ENCODE measurements at places on chromosomes 16 and 17. TPM values are rescaled to one million over a fixed set of nuclear protein-coding genes. Genes with fewer than 3 reads are reported as not detected.
A peak's percentile ranks its signal among the peaks of the same experiment; 100 is the strongest.

GRCh38 chr16:68785715-68786114 is 48.6 kb downstream of the CDH1 start:
- peaks cover 15% of the 10 kb centered on the region for H3K27me3 ChIP-seq
- no peaks in the 10 kb centered on the region for H3K36me3 ChIP-seq
- H3K4me1 ChIP-seq: peaks cover 7% of the 10 kb centered on the region
- no peak for DNase-seq

Gene NLRC3
- 12.3 TPM for total RNA-seq

DNA sequence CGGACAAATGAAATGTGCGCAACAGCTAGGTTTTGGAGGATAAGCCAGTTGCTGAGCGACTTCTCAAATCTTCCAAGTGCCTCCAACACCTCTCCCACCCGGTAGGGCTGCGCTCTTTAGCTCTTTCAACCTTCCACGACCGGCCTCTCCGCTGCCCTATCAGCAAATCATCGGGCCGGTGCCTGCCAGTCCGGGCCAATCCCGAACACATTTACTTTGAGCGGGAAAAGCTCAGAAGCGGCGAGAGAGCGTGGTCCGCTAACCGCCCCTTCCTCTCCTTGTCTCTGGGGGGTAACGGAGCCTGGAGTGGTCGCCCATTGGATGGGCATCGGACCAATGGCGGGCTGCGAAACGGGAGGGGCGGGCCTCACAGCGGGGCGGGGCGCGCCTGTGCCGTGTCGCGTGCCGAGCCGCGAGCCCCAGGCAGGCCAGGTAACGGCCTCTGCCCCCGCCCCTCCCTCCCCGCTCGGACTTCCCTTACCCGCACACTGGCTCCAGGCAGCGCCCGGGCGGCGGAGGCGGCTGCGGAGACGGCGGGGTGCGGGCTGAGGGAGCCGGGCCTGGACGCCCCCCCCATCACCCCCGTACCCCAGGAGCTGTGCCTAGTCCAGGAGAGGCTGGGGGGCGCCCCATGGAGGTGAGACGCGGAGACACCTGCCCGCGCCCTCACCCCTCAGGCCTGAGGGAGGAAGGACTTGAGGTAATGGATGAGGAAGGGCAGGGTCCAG is at the start of gene MEIOC:
Gene MEIOC, plus strand, starts transcription at position 486 of the 728 bp plus-strand sequence. Its CDS starts 146 bp downstream, at position 632.
- peaks cover 5% of the 10 kb centered on the region for H3K4me1 ChIP-seq
- peak within 1 kb of the TSS; percentile 35 for H3K4me3 ChIP-seq
- peaks cover 53% of the 10 kb centered on the region for H3K27me3 ChIP-seq
- DNase-seq: peak; percentile 48
- H3K27ac ChIP-seq: no peak within 1 kb of the TSS
- peaks cover 3% of the 10 kb centered on the region for H3K36me3 ChIP-seq

Gene PRR35
- not detected for total RNA-seq

GRCh38 chr16:2046893-2047329 is 723 bp downstream of the NTHL1 start:
- no peak for DNase-seq
- peaks cover 2% of the 10 kb centered on the region for H3K36me3 ChIP-seq
- no peaks in the 10 kb centered on the region for H3K27me3 ChIP-seq

Gene TOM1L1
- 0.74 TPM for total RNA-seq

Gene TEX14
- 0.10 TPM for total RNA-seq

Gene ZP2
- not detected for total RNA-seq

Gene ZMYND15
- total RNA-seq: not detected

DNA sequence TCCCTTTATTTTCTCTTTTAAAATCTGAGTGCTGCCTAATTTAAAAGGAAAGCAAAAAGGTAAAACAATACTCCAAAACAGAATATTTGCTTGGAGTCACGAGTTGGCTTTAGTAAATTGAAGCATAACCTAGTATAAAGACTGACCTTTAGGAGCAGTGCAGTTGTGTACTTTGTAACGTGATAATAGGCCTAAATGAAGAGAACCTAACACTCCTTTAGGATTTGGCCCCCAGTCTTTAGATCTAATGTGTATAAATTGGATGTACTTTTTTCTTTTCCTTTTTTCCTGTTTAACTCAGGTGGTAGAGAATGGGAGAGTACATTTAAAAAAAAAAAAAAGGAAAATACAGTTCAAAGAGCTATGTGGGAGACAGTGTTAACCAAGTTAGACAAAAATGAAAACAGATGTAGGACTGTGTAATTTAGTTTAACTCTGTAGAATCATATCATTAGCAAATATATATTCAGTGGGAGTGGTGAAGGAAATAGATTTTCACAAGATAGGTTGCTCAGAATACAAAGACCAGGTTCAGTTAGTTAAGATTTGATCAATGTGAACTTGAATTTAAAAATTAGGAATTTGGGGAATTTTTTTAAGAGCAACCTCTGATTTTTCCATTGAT is 16.8 kb downstream of the CPD start:
- H3K4me1 ChIP-seq: peaks cover 19% of the 10 kb centered on the region
- no peak overlapping the region for H3K27ac ChIP-seq
- H3K4me3 ChIP-seq: no peak overlapping the region
- H3K27me3 ChIP-seq: no peaks in the 10 kb centered on the region
- DNase-seq: no peak

- no peaks in the 10 kb centered on the region for H3K27me3 ChIP-seq
- no peak overlapping the region for H3K27ac ChIP-seq
- DNase-seq: no peak
Measured at GRCh38 chr16:64579712-64580111, 542.2 kb downstream of the CDH11 start.

Gene C16orf95
- total RNA-seq: 9.9 TPM

Gene KRT24
- not detected for total RNA-seq

GRCh38 chr16:85523602-85524364 is 89.3 kb upstream of the GSE1 start:
- H3K4me1 ChIP-seq: no peaks in the 10 kb centered on the region
- H3K27me3 ChIP-seq: no peaks in the 10 kb centered on the region
- no peak for DNase-seq
- no peak overlapping the region for H3K27ac ChIP-seq

Gene CMTM2
- not detected for total RNA-seq

Gene TPSD1
- total RNA-seq: not detected

DNA sequence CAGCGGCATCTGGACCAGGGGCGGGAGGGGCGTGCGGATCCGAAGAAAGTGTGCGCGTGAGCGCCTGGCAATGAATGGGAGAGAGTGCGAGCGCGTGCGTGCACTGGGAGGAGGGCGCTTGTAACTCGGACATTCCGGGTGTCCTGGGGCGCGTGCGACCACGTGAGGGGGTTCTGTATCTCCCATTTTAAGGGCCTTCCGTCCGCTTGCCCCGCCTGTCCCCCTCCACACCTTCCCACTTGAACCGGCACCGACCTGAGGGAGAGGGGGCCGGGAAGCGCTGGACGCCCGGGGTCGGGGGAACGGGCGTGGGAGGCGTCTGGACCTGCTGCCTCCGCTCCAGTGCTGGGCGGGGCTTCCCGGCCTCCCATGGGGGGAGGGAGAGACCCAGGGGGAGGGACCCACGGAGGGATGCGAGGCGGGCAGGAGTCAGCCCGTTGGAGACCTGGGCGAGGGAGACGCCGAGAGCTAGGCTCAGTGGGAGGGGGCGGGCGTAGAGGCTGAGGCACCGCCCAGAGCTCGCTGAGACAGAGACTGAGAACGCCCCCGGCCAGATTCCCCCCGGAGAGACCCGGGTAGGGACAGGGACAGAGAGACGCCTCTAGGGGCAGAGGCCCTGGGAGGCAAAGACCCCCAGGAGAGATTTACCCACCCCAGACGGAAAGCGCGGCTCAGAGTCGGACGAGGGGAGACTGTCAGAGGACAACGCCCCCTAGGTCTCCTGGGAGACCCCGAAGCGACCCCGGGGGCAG is at the start of gene KREMEN2:
Gene KREMEN2, plus strand, starts transcription at position 553 of the 752 bp plus-strand sequence. CDS start 246 bp downstream, outside the sequence.
- H3K36me3 ChIP-seq: peaks cover 2% of the 10 kb centered on the region
- H3K27ac ChIP-seq: no peak within 1 kb of the TSS
- peaks cover 24% of the 10 kb centered on the region for H3K4me1 ChIP-seq

GRCh38 chr17:31525801-31526549 is 134.5 kb downstream of the RAB11FIP4 start:
- H3K27me3 ChIP-seq: no peaks in the 10 kb centered on the region
- H3K27ac ChIP-seq: no peak overlapping the region
- no peak for DNase-seq
- no peak overlapping the region for H3K4me3 ChIP-seq

GRCh38 chr17:82808921-82809905 is 30.6 kb downstream of the ZNF750 start:
- H3K27me3 ChIP-seq: no peaks in the 10 kb centered on the region
- H3K4me3 ChIP-seq: no peak overlapping the region
- H3K27ac ChIP-seq: no peak overlapping the region
- H3K4me1 ChIP-seq: no peaks in the 10 kb centered on the region
- no peak for DNase-seq
- H3K36me3 ChIP-seq: peaks cover 5% of the 10 kb centered on the region

- H3K36me3 ChIP-seq: no peaks in the 10 kb centered on the region
- no peak overlapping the region for H3K4me3 ChIP-seq
- H3K27me3 ChIP-seq: peaks cover 30% of the 10 kb centered on the region
- H3K4me1 ChIP-seq: peaks cover under 1% of the 10 kb centered on the region
Measured at GRCh38 chr16:66275775-66276428, 90.6 kb upstream of the CDH5 start.

GRCh38 chr16:20598832-20599469 is 22.8 kb upstream of the ACSM2B start:
- DNase-seq: no peak
- H3K4me1 ChIP-seq: peaks cover 2% of the 10 kb centered on the region
- no peak overlapping the region for H3K4me3 ChIP-seq
- no peaks in the 10 kb centered on the region for H3K36me3 ChIP-seq
- H3K27ac ChIP-seq: no peak overlapping the region

Gene MTSS2
- 6.9 TPM for total RNA-seq

GRCh38 chr16:69917739-69918138 is 33.4 kb upstream of the CLEC18A start:
- no peak overlapping the region for H3K4me3 ChIP-seq
- peaks cover 4% of the 10 kb centered on the region for H3K36me3 ChIP-seq
- H3K27ac ChIP-seq: no peak overlapping the region
- no peak for DNase-seq
- no peaks in the 10 kb centered on the region for H3K4me1 ChIP-seq

DNA sequence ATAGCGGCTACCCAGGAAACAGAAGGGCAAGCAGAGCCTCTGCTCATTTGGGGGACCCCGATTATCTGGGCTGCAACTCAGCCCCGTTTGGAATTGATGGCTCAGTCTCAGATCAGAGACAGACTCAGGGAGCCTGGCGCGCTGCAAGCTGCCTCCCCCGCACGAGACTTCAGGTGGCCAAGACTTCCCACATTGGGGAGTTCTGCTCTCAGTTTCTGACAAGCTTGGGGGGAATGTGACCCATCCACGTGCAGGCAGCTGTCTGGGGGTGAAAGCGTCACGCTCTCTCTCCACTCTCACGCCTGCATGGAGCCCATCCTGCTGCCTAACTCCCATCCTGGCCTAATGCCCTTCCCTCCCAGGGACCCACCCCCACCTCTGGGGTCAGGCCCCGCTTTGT is 157.6 kb upstream of the GSE1 start:
- no peak for DNase-seq
- H3K4me3 ChIP-seq: no peak overlapping the region
- peaks cover 16% of the 10 kb centered on the region for H3K4me1 ChIP-seq
- no peak overlapping the region for H3K27ac ChIP-seq
- no peaks in the 10 kb centered on the region for H3K36me3 ChIP-seq

Gene JUP
- total RNA-seq: 3.7 TPM

GRCh38 chr17:559551-560431 is 154.8 kb downstream of the VPS53 start:
- peaks cover 9% of the 10 kb centered on the region for H3K4me1 ChIP-seq
- H3K4me3 ChIP-seq: no peak overlapping the region
- H3K27me3 ChIP-seq: no peaks in the 10 kb centered on the region

- H3K4me3 ChIP-seq: no peak overlapping the region
- H3K4me1 ChIP-seq: peaks cover 15% of the 10 kb centered on the region
- H3K27me3 ChIP-seq: no peaks in the 10 kb centered on the region
- H3K36me3 ChIP-seq: peaks cover 2% of the 10 kb centered on the region
Measured at GRCh38 chr17:1774390-1775176, 12.7 kb downstream of the SERPINF1 start.

GRCh38 chr16:88978608-88979346 is 1.8 kb upstream of the CBFA2T3 start:
- no peak overlapping the region for H3K4me3 ChIP-seq
- DNase-seq: no peak
- H3K27ac ChIP-seq: no peak overlapping the region

GRCh38 chr16:54817940-54818574 is 112.6 kb upstream of the IRX5 start:
- H3K36me3 ChIP-seq: no peaks in the 10 kb centered on the region
- H3K4me1 ChIP-seq: no peaks in the 10 kb centered on the region
- H3K27me3 ChIP-seq: peaks cover 12% of the 10 kb centered on the region
- DNase-seq: no peak

DNA sequence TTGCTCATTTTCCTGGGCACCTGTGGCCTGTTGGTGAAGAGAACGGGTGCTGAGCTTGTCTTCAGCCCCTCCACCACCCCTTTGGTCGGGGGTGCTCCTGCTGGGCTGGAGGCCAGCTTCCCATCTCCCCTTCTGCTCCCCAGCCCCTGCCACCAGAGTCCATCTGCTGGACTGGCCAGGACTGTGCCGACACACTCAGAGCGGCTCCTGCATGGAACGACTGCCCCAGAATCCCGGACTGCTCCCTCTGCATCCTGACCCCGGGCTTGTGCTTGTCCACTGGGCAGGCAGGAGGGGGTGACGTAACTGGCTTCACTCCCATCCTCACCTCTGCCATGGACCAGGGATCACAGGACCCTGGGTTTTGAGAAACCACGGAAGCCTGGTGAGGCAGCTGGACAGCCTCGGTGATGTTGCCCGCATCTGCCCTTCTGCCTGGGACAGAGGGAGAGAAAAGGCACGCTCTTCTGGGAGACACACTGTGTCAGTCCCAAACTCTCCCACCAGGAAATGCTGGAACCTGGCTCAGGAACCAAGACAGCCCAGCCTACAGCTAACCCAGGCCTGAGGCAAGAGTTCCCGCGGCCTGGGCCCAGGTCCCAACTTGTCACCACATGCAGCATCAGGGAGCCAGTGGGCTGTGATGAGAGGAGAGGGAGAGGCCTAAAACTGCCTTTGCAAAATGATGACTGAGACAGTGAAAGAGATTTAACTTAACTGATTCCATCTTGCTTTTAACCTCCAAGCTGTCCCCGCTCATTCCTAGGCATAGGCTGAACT is 16.1 kb upstream of the GSDMA start:
- DNase-seq: no peak
- H3K4me3 ChIP-seq: no peak overlapping the region
- H3K36me3 ChIP-seq: no peaks in the 10 kb centered on the region
- peaks cover 14% of the 10 kb centered on the region for H3K4me1 ChIP-seq
- no peak overlapping the region for H3K27ac ChIP-seq
- H3K27me3 ChIP-seq: no peaks in the 10 kb centered on the region

Gene CNGB1
- total RNA-seq: not detected

- no peak overlapping the region for H3K4me3 ChIP-seq
- H3K36me3 ChIP-seq: no peaks in the 10 kb centered on the region
- peaks cover 14% of the 10 kb centered on the region for H3K27me3 ChIP-seq
- no peak overlapping the region for H3K27ac ChIP-seq
- H3K4me1 ChIP-seq: no peaks in the 10 kb centered on the region
Measured at GRCh38 chr16:10521681-10522274, 58.6 kb downstream of the EMP2 start.

Gene ATMIN
- 24.5 TPM for total RNA-seq

- peaks cover 28% of the 10 kb centered on the region for H3K36me3 ChIP-seq
Measured at GRCh38 chr17:57396511-57396921, 140.2 kb downstream of the MSI2 start.
